ENCODE measurements at places on chromosomes 12 and 14. TPM values are rescaled to one million over a fixed set of nuclear protein-coding genes. Genes with fewer than 3 reads are reported as not detected.

The SLC39A2 gene
- total RNA-seq: not detected

The C14orf39 gene
- total RNA-seq: not detected

The DDX54 gene
- total RNA-seq: 17.2 TPM

The C12orf54 gene
- not detected for total RNA-seq

The TROAP gene
- 59.5 TPM for total RNA-seq

Measured in RPMI7951 (cell line).